ENCODE measurements at places on chromosomes 2 and 18.
A peak's percentile ranks its signal among the peaks of the same experiment; 100 is the strongest.

- DNase-seq: no peak
These were observed 50.0 kb upstream of the ATL2 start for GRCh38 chr2:38427054-38427453.

GRCh38 chr2:120596990-120597594 lies 138.6 kb upstream of the GLI2 start:
- DNase-seq: peak; percentile 71

DNA sequence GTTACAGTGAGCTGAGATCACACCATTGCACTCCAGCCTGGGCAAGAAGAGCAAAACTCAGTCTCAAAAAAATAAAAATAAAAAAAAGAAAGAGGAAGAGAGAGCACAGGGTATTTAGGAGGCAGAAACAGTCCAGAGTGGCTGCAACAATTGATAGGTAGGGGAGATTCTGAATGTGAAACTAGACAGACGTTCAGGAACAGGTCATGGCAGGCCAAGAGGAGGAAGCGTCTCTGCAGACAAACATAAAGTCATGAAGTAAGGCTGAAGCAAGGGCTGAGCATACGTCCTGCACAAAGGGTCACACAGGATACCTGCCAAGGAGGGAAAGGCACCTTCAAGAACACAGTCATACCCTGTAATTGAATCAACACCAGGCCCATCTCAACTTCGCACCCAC lies 64.1 kb upstream of the ZNF532 start:
- no peak for DNase-seq

GRCh38 chr2:134154246-134154645 lies 99.6 kb upstream of the MGAT5 start:
- no peak for DNase-seq

DNA sequence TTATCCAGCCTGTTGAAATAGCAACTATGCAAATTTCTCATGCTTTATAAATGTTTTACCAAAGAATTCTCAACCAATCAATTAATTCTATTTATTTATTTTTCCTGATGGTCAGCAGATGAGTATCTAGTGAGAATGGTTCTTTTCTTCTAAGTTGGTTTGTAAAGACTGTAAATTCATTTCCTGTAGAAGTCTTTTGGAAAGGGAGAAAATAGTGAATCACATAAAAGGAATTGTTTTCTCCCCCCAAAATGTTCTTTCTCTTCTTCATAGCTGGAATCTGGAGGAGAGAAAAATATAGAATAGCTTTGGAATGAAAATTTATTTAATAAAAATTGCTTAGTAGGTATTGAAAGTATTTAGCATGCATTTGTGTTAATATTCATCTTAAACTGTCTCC lies 836.1 kb upstream of the ZEB2 start:
- peak; percentile 80 for DNase-seq

- DNase-seq: peak; percentile 33
These were observed 114.5 kb downstream of the USP34 start for GRCh38 chr2:61356261-61356957.

GRCh38 chr2:213166109-213166508 lies 14.7 kb upstream of the IKZF2 start:
- DNase-seq: no peak

GRCh38 chr2:120607506-120607905 lies 128.2 kb upstream of the GLI2 start:
- no peak for DNase-seq

- DNase-seq: no peak
These were observed 327.7 kb downstream of the RAD51AP2 start for GRCh38 chr2:17190527-17190926.

DNA sequence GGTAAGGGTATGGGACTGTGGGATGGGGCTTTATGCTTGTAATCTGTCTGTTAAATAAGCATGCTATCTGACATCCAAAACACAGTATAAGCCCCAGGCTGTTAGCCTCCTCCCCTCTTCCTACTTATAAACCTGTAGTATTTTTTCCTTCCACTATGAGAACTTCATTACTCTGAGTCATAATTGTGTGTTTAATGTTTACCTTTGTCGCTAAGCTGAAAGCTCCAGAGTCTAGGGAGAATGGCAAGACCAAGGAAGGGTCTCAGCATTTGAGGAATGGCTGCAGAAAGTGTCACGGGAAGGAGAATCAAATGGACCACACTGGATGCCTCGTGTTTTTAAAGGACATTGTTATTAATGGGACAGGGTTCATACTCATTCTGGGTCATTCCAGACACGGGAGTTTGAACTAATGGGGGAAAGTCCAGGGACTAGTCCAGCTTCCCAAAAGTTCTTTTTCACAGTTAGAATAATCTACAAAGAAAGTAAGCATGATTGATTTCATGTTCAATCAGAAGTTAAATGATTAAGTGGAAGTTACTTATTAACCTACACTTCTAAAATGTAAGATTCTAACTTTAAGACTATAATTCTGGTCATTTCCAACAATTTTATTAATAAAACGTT lies 292.2 kb downstream of the AFF3 start:
- DNase-seq: peak; percentile 39

DNA sequence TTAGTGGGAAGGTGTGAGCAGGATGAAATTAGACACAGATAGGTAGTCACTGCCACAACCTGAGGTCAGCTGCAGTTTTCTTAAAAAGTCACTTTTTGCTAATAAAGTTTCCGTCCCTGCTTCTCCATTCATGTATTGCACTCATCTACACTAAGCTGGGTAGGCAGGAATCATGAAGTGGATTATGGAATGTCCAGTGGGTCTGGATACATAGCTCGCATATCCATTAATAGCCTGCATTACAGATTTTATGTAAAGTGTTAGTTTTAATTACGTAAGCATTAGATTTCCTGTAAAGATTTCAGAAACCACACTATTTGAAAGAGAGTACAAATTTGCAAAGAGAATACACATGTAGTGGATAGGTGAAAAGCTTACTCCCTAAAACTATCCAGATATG lies 30.4 kb downstream of the PTPRM start:
- no peak for DNase-seq

GRCh38 chr2:198055716-198056115 lies 251.3 kb downstream of the PLCL1 start:
- DNase-seq: no peak

All from EH (cell line).